ENCODE measurements at places on chromosomes 16 and 17.

DNA sequence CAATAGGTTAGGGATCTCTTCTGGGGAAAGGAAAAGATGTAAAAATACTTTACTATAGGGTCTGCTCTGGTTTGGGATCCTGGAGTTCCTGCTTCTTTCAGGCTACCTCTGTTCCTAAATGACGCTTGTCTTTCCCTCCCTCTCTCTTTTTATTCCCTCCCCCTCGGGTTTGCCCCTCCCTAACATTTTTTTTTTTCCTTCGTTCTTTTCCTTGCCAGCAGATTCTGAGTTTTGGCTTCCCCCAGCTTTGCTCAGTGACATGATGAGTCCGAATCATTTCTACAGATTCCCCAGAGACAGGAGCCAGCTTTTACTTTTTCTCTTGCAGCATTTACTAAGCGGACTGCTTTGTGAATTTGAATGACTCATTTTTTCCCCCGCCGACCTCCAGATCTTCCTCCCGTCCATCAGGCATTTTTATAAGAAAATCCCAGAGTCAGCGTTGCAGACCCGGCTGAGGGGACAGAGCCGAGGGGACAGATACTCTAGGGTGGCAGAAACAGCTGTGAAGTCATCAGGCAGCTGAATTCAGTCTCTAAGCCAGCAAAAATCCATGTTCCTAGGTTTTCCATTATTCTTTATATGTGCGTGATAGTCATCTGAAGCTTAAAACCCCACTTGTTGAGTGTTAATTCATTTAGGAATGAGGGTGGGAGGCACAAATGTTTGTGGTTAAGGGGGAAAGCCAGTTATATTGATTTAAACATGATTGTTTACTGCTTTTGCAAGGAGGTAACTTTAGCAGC lies at the start of gene TMEM100:
TSS of gene TMEM100 (minus strand) at position 123 of the 746 bp plus-strand sequence. CDS start 1,794 bp downstream, outside the sequence.
- no peak for DNase-seq

DNA sequence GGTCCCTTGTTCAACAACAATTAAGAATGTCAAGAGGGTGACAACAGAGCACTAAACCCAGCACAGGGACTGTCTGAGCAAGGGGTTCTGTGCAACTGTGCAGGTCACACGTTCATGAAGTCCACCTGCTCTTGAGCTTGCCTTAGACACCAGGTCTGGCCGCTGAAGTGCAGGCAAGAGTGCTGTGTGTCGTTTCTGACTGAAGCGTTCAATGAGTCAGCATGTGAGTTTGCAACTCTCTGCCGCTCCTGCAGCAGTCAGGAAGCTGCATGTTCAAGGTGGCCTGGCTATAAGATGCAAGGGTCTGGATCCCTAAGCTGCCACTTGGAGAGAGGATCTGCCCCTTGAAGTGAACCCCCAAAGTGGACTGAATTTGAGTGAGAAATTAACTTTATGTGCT lies 332.7 kb upstream of the HSBP1 start:
- no peak for DNase-seq

- DNase-seq, result no peak
Measured at GRCh38 chr17:38883592-38884526, 14.0 kb downstream of the LASP1 start.

DNA sequence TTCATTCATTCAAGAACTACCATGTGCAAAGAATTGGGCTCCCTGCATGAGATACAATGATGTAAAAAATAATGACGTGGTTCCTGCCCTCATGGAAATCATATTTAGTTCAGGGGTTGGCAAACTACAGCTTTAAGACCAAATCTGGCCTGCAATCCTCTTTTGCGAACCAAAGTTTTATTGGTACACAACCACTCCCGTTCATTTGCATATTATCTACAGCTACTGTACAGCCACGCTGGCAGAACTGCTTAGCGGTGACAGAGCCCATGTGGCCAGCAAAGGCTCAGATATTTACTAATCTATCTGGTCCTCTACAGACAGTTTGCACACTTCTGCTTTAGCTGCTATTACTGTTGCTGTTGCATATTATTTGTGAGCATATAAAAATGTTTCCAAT lies 167.7 kb downstream of the XYLT1 start:
- DNase-seq, result no peak

GRCh38 chr16:67535201-67535600 lies 6.6 kb downstream of the RIPOR1 start:
- DNase-seq, result no peak

DNA sequence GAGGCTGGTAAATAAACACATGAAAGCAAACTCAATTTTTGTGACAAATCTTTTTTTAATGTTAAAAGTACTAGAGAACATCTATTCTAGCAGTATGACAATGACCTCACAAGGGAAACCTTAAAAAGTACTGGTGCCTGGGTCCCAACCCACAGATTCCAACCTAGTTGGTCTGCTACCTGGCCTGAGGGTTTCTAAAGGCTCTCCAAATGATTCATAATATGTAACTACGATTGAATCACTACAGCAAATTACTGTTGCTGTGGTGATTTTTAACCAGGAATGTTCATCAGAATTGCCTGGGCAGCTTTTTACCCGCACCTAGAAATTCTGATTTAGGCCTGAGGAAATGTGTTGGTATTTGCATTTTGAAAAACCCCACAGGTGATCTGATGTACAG lies 26.1 kb downstream of the CDR2 start:
- no peak for DNase-seq

- peak; percentile 48 for DNase-seq
Measured at GRCh38 chr17:51461578-51462004, 201.2 kb downstream of the UTP18 start.

GRCh38 chr17:67558740-67559380 lies 158.9 kb upstream of the NOL11 start:
- no peak for DNase-seq

DNA sequence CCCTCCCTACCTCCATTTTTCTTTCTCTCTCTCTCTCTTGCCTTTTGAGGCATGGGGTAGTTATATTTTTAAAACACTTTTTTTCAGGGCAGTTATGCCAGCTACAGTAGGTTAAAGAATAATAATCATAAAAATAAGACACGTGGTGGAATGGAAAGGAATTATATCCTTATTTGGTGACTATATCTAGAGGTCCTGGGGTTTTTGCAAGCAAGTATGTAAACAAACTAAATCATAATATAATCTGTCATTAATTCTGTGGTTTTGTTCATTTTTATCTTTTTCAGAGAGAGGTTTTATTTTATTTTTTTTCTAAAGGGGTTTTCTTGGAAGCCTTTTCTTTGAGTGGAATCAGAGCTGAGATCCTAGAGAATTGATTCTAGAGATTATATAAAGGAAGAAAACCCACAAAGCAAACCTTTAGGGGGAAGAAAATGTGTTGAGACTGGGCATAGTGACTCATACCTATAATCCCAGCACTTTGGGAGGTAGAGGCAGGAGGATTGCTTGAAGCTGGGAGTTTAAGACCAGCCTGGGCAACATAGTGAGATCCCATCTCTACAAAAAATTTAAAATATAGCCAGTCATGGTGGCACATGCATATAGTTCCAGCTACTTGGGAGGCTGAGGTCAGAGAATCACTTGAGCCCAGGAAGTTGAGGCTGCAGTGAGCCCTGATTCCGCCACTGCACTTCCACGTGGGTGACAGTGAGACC lies 53.2 kb downstream of the NQO1 start:
- no peak for DNase-seq

- peak; percentile 40 for DNase-seq
Measured at GRCh38 chr16:75761108-75761507, 34.8 kb upstream of the CPHXL start.

DNA sequence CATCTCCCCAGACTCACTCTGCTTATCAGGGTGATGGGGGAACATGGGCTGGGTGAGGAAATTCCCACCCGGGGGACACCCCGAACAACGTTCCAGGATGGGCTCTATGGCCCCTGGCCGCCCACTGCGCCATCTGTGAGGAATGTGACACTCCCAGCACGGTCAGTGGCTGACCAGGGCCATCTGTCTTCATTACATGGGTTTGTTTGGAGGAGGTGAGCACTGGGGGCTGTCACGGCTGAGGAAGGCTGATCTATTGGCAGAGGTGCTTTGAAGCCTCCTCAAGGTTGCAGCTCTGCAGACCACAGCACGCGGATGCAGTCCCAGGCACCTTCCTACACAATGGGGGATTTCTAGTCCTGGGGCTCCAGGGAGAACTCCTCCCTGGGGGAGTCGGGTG lies 214.1 kb upstream of the FOXF1 start:
- DNase-seq, result no peak

DNA sequence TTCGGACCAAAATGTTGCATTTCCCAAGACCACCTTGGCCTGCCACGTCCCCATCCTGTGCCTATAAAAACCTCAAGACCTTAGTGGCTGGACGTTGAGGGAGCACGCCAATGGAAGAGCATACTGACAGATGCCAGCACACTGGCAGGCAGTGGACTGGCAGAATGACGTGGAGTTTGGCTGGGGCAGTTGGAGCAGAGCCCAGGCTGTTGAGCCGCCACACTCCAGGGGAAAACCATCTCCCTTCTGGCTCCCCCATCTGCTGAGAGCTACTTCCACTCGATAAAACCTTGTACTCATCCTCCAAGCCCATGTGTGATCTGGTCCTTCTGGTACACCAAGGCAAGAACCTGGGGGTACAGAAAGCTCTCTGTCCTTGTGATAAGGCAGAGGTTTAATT lies 494.1 kb downstream of the CDH11 start:
- no peak for DNase-seq

DNA sequence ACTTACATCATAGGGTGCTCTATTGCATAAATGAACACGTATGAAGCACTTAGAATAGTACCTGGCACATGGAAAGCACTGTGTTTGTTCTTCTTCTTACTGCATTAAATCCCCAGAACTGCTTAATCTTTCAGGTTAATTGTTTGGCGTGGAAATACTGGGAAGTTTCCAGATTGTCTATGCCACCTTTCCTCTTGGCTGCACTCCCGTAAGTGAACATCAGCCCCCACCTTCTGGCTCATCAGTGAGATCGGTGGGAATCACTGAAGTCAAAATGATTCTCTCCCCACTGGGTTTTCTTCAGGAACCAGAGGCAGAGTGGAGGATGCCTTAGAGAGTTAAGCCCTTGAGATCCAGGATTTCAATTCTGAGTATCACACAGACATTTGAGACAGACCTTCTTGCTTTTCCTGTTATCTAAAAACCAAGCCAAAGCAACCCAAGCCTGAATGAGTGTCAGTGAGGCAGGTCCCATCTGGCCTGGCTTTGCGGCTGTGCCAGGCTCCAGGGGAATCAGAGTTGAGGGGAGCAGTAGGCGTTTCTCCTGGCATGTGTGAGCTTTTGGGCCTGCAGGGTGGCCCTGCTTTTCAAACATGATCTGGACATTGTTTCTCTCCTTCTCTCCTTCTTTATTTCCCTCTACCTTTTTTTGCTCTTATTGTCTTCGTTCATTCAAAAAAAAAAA lies 59.1 kb downstream of the OTOA start:
- DNase-seq, result no peak

DNA sequence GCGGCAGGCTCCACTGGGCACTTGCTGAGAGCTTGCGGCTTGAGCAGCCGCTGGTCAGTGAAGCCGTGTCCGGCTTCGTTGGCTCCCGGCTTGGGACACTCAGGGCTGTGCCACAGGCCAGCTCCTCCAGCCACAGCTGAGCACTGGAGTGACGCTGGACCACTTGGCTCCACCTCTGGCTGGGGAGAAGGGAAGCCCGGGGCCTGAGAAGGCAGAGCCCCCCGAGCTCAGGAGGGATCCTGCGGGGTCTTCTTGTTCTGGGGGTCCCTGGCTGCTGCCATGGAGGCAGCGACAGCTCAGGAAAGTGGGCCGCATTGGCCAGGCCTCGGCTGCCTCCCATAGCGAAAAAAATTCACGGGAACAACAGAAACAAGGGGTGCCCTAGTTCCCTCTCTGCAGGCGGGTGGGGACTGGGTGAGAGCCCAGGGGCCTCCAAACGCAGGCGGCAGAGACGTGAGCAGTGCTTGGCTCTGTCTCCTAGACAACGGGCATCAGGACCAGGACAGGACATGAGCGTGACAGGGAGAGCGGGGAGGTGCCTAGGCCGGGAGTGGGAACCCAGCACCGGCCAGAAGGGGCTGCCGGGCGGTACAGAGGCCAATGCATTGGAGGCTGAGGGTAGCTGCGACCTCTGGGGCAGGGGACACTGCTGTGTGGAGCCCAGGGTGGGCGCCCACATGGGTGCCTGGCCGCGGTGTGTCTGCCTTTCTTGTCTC lies 37.7 kb downstream of the SLC7A5 start:
- no peak for DNase-seq

DNA sequence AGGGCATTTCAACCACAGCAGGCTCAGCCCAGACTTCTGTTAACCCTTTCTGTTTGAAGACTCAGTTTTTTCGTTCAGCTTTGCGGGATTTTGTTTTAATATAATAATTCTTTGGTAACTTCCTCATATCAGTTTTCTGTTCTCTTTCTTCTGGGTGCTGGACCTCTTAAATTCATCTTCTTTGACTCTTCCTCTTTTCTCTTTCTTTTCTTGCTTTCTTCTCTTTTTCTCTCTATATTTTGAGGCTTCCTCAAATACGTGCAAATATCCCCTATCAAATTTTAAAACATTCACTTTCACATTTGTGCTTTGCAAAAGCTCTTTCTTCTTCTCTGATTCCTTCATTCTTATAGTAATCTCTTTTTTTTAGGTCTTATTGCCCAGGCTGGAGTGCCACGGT lies 136.3 kb downstream of the HS3ST3B1 start:
- DNase-seq, result no peak

GRCh38 chr17:61179380-61179806 lies 220.2 kb upstream of the TBX2 start:
- no peak for DNase-seq

GRCh38 chr17:55730808-55731207 lies 8.1 kb upstream of the TMEM100 start:
- no peak for DNase-seq

DNA sequence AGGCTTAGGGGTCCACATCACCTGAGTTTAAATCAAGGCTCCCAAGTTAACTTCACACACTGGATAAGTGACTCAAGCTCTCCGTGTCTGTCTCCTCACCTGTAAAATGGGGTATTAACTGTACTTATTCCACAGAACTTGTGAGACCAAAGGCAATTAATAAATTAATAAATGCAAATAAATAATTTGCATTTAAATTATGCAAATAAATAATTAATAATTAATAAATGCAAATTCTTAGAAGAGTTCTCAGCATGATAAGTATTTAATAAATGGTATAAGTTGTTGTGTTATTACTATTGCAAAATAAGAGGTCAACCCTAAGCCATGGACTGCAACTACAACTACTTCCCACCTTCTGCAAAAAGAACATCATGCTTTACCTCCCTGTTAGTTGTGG lies 13.7 kb upstream of the CXCL16 start:
- DNase-seq, result no peak

DNA sequence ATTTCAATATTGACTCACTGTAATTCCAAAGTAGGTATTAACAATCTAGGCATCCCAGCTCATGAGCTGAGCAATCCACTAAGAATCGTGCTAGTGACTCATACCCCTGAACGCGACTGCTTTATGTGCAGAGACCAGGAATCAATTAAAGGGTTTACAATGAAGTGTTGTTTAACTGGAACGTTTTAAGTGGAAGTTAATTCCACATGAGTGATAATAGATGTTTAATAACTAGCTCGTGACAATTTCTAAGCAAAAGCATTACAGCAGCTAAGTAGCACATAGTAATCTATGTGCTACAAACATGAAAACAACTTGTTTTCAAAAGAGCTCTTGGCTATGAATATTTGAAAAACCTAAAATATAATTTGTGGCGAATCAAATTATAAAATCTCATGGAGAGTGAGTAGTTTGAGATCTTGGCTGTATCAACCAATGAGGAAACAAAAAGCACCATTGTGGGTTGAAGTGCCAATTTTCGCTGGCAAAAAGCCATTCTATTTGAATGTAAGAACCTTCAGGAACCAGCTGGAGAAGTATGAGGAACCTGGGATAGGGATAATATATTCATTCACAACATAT lies 9.4 kb downstream of the GJC1 start:
- no peak for DNase-seq

GRCh38 chr17:12512694-12513355 lies 152.9 kb upstream of the MYOCD start:
- no peak for DNase-seq

- DNase-seq, result peak; percentile 80
Measured at GRCh38 chr16:67847064-67847861, at the start of gene CENPT. Gene CENPT (minus strand): TSS chr16:67847693. CDS start chr16:67833859, 13,834 bp downstream.
